HepG2 (cell line): ENCODE measurements at places on chromosomes 2 and 18. TPM values are rescaled to one million over a fixed set of nuclear protein-coding genes. Genes with fewer than 3 reads are reported as not detected.

PSD4 gene
- 8.6 and 9.4 TPM in 2 replicates for total RNA-seq

DNA sequence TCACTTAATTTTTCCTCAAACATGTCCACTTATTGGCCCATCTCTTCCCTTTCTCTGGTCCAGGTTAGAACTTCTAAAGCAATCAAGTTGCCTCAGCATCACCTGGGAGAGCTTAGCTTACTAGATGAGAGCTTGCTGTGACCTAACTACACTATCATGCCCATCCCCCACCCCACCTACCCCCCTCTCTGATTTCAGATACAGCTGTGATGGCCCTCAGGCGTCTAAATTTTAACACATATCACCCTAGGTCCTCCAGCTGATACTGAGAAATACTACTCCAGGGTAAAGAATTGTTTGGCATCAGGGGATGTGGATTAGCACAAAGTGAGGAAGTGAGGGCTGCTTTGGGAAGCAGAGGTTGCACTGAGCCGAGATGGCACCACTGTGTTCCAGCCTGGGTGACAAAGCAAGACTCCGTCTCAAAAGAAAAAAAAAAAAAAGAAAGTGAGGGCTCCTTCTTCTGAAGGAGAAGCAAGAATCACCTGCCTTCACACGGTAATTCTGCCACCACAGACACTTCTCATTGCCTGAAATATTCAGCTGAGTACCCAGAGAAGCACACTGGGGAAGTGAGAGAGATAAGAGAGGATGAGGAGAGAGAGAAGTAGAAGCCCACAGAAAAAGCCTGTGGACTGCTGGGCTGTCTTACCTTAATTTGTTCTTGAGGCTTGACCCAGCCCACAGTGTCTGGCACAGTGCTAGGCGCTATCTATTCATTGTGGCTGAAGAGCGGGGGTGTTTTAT is 263.4 kb downstream of the ASXL3 start:
- no peak for DNase-seq

- DNase-seq: peak; percentile 68
Observed at GRCh38 chr18:12639990-12640880, 17.7 kb downstream of the SPIRE1 start.

DNA sequence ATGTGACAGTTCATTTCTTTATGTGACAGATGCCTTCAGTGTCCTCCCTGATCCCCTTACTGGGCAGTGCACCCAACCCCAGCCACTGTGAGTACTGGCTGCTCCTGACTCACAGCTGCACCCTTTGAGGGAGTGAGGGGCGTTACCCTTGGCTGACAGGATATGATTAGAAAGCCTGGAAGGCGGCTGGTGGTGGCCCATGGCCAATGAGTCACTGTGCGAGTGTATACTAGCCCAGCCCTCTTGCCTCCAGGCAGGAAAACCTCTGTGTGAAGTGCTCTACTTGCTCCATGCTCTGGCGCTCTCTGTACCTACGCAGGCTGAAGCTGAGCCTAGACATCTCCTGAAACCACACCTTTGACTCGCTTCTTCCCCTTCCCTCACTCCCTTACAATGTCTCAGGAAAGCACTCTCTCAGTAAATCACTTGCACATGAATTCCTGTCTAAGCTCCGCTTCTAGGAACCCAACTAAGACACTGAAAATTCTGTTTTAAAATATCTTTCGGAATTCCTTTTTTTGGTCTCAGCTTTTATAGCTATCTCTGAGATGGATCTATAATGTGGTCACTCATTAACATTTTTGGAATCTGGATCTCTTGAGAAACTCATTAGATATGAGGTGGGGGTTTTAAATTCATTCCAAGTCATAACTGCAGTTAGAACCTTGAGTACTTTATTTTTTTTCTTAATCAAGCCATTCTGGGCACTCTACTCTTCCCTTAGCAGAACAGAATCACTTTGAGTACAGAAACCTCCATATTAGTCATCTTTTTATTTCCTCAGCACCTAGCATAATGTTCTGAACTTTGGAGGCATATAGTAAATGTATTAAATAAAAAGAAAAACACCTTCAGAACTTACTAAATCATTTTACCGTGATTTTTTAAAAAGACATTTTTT is 25.3 kb upstream of the STAM2 start:
- peak; percentile 77 for DNase-seq
